ENCODE measurements at places on chromosomes 13 and 19.
A peak's percentile ranks its signal among the peaks of the same experiment; 100 is the strongest.

- DNase-seq, result no peak
Observed at GRCh38 chr13:110421061-110421460, 114.0 kb downstream of the COL4A2 start.

GRCh38 chr13:106479929-106480328, 55.5 kb downstream of the EFNB2 start:
- DNase-seq, result no peak

DNA sequence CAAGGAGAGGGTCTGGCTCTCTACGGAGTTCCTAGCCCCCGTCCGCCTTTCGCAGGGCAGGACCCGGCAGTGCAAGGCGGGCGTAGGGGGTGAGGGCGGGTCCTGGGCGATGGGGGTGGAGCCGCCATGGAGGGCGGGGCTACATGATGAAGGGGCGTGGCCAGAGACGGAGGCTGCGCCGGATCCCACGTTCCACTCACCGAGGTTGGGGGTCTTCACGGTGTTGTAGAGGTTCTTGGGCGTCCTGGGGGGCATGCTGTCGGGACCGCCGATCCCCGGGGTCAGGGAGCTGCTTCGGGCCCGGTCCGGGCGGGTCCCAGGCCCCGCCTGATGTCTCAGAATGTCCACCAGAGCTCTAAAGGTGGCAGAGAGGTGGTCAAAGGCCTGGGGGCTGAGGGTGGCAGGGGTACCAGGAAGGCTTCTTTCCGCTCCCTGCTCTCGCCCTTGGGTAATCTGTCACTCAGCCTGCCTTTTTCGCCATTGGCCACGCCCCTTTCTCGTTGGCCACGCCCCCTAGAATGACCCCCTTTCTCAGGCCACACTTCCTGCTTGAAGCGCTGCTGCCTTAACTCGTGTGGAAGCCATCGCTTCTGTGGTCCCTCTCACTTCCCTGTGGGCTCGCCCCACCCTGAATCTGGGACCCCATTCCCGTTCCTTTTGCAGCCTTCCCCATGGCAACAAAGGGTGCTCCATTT, 2.5 kb downstream of the SHISA7 start:
- DNase-seq, result no peak

DNA sequence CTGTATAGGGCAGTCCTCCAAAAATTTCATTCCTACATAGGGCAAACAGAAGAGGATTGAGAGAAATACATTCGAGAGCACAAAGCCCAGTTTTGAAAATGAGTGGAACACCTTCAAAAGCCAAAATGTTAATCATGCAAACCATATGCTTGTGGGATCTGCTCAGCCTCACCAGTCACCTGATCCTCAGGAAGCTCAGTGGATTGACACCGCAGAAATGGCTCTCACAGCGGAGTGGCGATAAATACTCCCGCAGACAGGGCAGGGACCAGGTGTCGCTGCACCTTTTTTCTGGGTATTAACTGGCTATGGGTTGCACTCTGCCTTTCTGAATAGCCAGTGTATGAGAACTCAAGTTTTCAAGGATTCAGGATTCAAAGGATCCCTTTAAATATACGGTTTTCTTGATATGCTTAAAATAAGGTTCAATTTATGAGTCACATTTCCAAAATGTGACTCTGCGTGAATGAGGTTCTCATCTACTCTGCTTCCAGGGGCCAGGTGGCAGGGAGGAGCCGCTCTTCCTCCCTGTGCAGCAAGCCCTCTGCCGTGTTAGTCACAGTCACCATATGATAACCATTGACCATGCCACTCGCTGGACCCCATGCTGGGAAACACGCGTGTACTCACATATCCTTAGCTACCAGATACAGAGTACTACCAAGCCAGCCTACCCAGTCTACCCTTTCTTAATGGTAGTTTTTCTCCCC, 18.3 kb upstream of the DHRS12 start:
- no peak for DNase-seq

DNA sequence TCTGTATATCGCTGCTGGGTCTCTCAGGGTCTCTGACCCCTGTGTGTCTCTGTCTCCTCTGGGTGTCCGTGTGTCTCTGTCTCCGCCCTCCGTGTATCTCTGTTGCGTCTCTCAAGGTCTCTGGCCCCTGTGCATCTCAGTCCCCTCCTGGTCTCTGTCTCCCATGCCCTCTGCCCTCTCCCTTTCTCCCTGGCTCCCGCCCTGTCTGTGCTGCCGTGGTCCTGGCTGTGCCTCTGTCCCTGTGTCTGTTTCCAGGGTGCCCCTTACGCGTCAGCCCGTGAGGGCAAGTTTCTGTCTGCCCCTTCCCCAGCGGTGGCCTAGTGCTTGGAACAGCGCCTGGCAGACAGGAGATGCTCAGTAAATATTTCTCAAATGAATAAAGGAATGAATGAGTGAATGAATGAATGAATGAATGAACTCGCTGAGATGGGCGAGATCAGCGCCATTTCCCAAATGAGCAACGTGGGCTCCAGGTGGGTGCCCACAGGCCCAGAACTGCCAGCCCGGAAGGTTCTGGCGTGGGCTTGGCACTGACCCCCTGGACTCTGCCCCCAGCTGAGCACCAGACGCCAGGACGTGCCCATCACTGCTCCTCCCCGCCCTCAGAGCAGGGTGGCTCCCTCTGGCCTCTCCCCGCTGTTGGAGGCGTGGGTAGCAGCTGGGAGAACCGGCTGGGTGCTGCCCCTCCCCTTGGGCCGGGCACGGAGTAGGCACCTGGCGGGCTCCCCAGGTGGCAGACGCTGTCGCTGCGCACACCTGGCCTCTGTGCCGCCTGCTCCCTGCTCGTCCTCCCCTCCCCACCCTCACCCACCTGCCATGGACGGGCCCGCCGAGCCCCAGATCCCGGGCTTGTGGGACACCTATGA, at the start of gene SULT2B1:
Gene SULT2B1, plus strand, starts transcription at position 736 of the 866 bp plus-strand sequence. Its CDS starts 81 bp downstream, at position 817.
- DNase-seq, result peak; percentile 39

DNA sequence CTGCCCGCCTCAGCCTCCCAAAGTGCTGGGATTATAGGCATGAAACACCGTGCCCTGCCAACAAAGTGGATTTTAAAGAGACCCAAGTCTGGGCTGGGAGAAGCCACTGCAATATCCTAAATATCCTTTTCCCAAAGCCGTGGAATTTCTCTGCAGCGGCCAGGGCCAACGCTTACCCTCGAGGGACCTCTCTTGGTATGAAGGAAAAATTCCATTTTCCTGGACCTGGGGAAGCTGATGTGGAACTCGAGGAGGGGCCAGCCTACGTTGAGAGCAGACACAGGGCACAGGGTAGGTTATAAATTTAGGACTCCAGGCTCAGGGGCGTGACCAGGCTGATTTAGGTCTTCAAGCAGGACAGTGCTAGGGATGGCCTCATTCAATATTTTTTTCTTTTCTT, 17.7 kb upstream of the UPF1 start:
- no peak for DNase-seq

Measured in SHP77 (cell line).